ENCODE measurements at places on chromosomes 3 and 15.

- no peak overlapping the region for H3K4me3 ChIP-seq
- H3K4me1 ChIP-seq, result no peaks in the 10 kb centered on the region
- DNase-seq, result no peak
- H3K27ac ChIP-seq, result no peak overlapping the region
- no peaks in the 10 kb centered on the region for H3K36me3 ChIP-seq
- H3K27me3 ChIP-seq, result no peaks in the 10 kb centered on the region
These were observed 35.1 kb upstream of the RGMA start for GRCh38 chr15:93124126-93124525.

DNA sequence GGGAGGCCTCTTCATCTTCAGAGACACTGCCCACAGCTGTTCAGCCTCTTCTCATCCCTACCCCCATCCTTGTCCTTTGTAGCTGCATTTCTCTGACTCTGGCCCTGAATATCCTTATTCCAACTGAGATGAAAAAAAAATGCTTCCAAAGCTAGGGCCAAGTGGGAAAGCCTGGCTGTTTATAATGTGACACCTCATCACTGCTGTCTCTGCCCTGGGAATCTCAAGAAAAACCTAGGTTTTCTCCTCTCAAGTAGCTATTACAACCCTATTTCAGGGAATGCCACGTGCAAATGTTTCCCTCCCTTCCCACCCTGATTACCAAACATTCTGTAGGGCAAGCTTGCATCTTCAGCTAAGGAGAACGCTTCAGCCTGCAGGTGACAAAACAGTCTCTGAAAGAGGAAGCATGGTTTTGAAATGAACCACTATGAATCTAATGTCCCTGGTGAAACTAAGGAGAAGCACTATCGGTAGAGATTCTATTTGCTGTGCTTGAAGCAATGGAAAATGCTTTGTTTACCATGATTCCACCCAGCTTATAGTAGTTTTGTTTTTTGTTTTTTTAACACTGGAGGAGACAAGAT, 65.4 kb downstream of the USF3 start:
- H3K4me3 ChIP-seq, result no peak overlapping the region
- H3K27ac ChIP-seq, result no peak overlapping the region
- no peak for DNase-seq
- no peaks in the 10 kb centered on the region for H3K4me1 ChIP-seq

DNA sequence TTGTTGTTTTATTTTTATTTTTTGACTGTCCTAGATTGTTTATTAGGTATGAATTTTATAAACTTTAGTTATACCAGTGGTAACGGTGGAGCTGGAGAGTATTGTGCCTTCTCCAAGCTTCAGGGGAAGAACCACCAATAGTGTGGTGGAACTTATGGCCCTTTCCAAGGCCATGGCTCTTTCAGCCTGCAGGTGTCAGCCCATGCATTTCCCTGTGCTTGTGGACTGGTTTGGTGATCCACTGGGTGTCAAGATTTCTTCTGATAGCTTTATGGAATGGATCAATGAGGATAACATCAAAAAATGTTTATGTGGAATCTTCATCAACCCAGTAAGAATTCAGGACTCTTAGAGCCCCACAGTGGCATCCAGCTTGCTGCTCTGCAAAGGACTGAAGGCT, 19.2 kb upstream of the SCAMP5 start:
- peaks cover 6% of the 10 kb centered on the region for H3K27me3 ChIP-seq
- no peak for DNase-seq
- H3K27ac ChIP-seq, result no peak overlapping the region

GRCh38 chr3:128080323-128081080, 28.3 kb downstream of the SEC61A1 start:
- H3K4me1 ChIP-seq, result peaks cover 55% of the 10 kb centered on the region
- H3K27ac ChIP-seq, result no peak overlapping the region
- H3K36me3 ChIP-seq, result peaks cover 23% of the 10 kb centered on the region
- H3K27me3 ChIP-seq, result no peaks in the 10 kb centered on the region

DNA sequence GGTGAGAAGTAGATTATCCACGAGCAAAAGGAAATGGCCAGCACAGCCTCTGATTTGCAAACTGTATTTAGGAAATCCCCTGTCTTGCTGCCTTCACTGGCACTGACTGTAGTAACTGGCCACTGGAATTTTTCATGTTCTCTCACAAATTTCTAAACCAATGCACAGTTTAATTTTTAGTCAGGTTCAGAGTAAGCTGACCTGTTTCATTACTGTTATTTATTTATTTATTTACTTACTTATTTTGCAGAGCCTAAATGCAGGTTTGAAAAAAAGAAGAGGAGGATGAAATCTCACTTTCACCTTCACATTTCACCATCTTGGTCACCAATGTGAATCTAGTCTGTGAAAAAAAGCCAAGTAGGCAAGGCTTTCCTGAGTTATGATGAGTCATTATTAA, 291.0 kb downstream of the PLOD2 start:
- no peaks in the 10 kb centered on the region for H3K27me3 ChIP-seq
- no peaks in the 10 kb centered on the region for H3K36me3 ChIP-seq
- no peak for DNase-seq
- no peak overlapping the region for H3K27ac ChIP-seq

DNA sequence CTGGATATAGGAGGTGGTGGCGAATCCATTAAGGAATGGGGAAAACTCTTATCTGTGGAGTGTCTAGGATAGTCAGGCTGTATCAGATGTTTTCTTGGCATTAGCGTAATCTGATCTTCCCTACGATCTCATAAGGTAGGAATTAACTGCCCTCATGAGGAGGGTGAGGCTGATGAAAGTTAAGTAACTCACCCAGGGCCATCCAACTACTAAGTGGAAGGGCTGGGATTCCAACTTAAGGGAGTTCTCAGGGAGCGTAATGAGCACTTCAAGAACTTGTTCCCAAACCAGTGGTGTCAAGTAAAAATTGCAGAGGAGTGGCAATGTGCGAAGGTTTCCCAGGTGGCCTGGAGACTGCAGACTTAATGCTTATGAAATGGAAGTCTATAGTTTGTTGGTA, 55.9 kb upstream of the OSBPL11 start:
- no peaks in the 10 kb centered on the region for H3K27me3 ChIP-seq
- no peak overlapping the region for H3K27ac ChIP-seq
- H3K4me3 ChIP-seq, result no peak overlapping the region
- DNase-seq, result peak; percentile 15
- H3K4me1 ChIP-seq, result no peaks in the 10 kb centered on the region
- no peaks in the 10 kb centered on the region for H3K36me3 ChIP-seq

DNA sequence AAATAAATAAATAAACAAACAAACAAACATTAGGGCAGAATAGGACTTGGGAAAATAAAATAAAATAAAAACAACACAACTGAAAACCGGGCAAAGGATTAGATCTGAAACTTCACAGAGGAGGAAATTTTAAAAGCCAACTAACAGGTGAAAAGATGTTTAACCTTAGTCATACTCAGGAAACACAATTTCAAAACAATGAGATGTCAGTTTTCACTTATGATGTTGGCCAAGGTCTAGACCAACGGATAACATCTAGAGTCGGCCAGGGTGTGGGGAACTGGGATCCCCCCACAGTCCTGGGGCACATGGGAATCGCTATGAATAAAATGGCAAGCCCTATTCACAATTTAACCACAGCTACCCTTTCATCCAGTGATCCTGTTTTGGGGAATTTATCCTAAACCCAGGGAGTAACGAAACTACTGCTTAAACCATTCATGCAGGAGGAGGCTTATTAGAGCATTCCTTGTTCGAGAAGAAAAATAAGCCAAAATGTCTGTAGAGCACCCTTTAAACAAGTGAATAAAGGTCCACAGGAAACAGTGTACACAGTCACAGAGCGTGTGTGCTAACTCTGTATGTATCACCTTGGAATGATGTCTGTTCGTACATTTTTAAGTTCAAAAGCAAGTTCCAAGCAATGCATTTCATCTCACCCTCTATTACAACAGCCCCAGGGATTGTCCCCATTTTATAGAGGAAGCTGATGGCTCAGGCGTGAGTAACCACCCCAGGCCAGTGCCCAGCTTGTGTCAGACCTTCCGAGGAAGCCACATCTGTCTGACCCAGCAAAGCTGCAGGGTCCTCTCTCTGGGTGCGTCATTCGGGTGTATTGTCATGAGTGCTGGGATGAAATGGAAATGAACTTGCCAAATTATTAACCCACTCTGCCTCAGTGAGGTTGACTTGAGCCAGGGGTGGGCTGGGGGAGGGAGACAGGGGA, 6.3 kb upstream of the ANPEP start:
- DNase-seq, result no peak
- peaks cover 25% of the 10 kb centered on the region for H3K4me1 ChIP-seq
- no peaks in the 10 kb centered on the region for H3K36me3 ChIP-seq
- H3K4me3 ChIP-seq, result no peak overlapping the region
- H3K27me3 ChIP-seq, result no peaks in the 10 kb centered on the region

DNA sequence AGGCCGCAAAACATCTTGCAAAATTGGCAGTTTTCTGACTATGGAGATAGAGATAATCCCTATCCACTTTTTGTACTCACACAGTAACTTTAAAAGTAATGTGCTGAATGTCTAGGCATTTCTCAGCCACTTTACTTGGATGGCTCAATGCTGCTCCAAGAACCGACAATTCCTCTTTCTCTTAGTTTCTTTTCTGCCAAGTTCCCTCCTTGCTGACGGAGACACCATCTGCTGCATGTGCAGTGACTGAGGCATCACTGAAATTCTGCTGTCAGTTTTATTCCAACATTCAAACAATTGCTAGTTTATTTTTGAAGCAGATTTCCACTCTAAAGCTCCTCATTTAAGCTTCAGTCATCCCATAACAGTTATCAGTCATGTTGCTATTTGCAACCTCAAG, 116.0 kb upstream of the RBMS3 start:
- H3K27ac ChIP-seq, result no peak overlapping the region
- H3K4me1 ChIP-seq, result no peaks in the 10 kb centered on the region
- no peak for DNase-seq
- no peaks in the 10 kb centered on the region for H3K36me3 ChIP-seq

DNA sequence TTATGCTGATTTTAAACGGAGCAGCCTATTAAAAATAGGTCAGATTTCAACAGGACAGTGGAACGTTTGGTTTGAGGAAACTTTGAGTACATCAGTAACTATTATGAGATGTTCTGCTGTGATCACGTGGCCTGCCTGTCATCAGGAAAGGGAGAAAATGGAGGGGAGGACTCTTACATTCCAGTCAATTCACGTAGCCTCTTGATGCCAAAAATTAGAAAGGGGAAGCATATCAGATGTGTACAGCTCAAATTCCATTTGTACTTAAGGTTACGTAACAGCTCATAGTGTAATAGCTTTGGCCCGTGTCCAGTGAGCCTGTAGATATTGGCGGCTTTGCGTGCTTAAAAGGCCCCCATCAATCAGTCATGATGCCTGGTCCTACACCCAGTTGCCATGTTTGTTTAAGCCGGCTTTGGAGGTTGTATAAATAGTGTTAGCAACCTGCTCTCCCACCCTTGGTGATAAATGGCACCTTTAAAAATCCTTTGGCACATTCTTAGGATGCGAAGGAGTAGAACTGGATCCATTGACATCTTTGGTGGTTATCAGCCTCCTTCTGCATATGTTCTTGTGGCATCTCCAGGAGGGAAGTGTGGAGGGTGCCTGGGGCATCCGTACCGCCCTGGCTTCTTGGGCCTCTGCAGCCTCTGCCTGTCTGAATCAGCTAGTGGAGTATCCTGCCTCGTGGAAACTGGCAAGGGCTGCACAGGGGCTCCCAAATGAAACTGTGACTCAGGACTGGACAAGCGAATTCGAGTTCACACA, 163.9 kb downstream of the THSD4 start:
- H3K27ac ChIP-seq, result peak overlapping the region; percentile 26
- DNase-seq, result peak; percentile 83
- peak overlapping the region; percentile 32 for H3K4me3 ChIP-seq
- H3K27me3 ChIP-seq, result no peaks in the 10 kb centered on the region
- H3K4me1 ChIP-seq, result peaks cover 8% of the 10 kb centered on the region
- H3K36me3 ChIP-seq, result no peaks in the 10 kb centered on the region

- peak overlapping the region; percentile 93 for H3K27ac ChIP-seq
- H3K27me3 ChIP-seq, result no peaks in the 10 kb centered on the region
- DNase-seq, result no peak
- no peaks in the 10 kb centered on the region for H3K36me3 ChIP-seq
These were observed 39.4 kb downstream of the AMOTL2 start for GRCh38 chr3:134334901-134335280.

- H3K4me1 ChIP-seq, result no peaks in the 10 kb centered on the region
- H3K27me3 ChIP-seq, result no peaks in the 10 kb centered on the region
- no peak overlapping the region for H3K27ac ChIP-seq
- H3K36me3 ChIP-seq, result no peaks in the 10 kb centered on the region
- peak; percentile 30 for DNase-seq
These were observed 24.4 kb downstream of the MAP1A start for GRCh38 chr15:43541785-43542184.

GRCh38 chr15:25783607-25784540, 79.3 kb downstream of the ATP10A start:
- no peak for DNase-seq
- H3K36me3 ChIP-seq, result no peaks in the 10 kb centered on the region
- H3K4me1 ChIP-seq, result peaks cover 30% of the 10 kb centered on the region
- H3K4me3 ChIP-seq, result no peak overlapping the region
- H3K27me3 ChIP-seq, result no peaks in the 10 kb centered on the region
- peak overlapping the region; percentile 16 for H3K27ac ChIP-seq

- H3K36me3 ChIP-seq, result no peaks in the 10 kb centered on the region
- no peak overlapping the region for H3K27ac ChIP-seq
- no peaks in the 10 kb centered on the region for H3K27me3 ChIP-seq
- H3K4me1 ChIP-seq, result no peaks in the 10 kb centered on the region
These were observed 60.7 kb downstream of the SLC24A1 start for GRCh38 chr15:65682404-65682911.

- H3K27ac ChIP-seq, result no peak overlapping the region
- DNase-seq, result peak; percentile 5
These were observed 251.9 kb downstream of the TJP1 start for GRCh38 chr15:29570121-29570947.

DNA sequence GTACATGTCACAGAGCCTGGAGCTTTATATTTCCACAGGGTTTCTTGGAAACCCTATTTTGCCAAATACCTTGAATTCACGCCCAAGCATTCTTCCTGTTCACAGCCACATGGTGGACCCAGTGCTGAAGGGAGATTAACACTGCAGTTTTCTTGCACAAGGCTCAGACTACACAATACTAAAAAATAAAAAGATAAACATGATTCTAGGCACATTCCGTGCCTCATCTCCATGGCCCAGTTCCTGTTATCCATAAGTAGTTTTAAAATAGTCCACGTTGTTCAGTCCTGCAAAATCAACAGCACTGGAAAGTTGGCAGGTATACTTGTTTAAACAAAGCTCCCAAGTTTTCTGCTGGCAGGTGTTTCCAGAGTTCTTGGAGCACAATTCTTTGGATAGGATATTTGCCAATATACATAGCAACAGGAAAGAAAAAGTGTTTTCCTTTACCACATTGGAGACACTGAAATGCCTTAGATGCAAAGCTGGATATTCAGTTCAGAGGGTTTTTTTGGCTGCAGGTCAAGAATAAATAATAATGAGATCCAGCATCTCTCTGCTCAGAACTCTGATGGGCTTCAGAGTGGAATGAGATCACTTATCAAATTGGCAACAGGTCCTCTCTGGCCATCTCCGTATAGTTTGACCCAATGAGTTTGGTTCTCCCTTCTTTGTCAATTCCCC, 88.1 kb upstream of the TGFBR2 start:
- no peak overlapping the region for H3K27ac ChIP-seq
- DNase-seq, result no peak
- no peaks in the 10 kb centered on the region for H3K27me3 ChIP-seq
- H3K36me3 ChIP-seq, result no peaks in the 10 kb centered on the region
- no peak overlapping the region for H3K4me3 ChIP-seq
- H3K4me1 ChIP-seq, result no peaks in the 10 kb centered on the region
